ENCODE measurements at places on chromosomes 13 and 19.

DNA sequence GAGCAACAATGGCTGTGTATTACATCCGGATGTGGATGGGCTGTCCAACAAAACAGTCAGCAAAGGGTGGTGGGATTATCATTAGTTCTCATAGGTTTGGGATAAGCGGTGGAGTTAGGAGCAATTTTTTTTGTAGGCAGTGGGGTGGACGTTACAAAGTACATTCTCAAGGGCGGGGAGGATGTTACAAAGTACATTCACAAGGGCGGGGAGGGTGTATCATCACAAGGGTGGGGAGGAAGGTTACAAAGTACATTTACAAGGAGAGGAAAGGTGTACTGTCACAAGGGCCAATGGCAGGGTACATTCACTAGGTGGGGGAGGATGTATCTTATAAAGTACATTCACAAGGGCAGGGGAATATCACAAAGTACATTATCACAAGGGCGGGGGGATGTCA lies 20.8 kb upstream of the ZNF561 start:
- DNase-seq = no peak

- no peak for DNase-seq
These were observed 300.6 kb downstream of the COG6 start for GRCh38 chr13:39956036-39956435.

DNA sequence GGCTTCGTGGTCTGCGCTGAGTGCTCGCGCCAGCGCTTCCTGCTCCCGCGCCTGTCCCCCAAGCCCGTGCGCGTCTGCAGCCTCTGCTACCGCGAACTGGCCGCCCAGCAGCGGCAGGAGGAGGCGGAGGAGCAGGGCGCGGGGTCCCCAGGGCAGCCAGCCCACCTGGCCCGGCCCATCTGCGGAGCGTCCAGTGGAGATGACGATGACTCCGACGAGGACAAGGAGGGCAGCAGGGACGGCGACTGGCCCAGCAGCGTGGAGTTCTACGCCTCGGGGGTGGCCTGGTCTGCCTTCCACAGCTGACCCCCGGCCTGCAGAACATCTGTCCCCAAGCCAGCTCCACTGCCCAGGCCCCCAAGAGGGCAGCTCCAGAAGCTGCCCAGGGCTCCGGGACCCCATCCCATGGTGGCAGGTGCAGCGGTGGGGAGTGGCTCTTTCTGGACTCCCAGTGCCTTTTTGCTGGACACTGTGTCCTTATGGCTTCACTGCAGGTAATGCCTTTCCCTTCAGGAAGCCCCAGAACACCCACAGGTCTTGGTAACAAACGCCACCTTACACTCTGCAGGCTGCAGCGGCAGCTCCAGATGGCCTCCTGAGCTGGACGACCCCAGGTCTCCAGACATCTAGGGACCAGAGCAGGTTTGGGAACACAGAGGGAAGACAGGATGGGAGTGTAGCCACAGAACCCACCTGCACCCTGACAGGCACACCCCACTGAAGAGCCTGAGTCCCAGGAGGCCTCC lies 9.3 kb downstream of the PLEKHF1 start:
- DNase-seq = no peak

DNA sequence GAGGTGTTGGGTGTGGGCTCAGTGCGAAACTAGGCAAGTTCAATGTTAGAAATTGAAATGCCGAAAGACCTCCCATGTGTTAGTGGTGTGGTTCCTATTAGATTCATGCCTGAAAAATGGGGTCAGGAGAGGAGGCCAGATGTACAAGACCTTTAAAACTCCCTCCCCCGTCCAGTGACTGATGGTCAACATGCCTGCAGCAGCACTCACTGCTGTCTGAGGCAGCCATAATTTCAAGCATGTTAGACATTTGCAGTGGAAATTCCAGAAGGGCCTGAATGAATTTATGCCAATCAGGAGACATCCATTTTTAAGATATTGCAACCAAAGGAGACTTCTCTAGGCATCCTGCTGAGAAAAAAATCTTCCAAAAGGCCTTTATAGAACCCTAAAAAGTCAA lies 426.9 kb upstream of the NBEA start:
- no peak for DNase-seq

GRCh38 chr13:99878921-99879610 lies 92.5 kb downstream of the ZIC5 start:
- no peak for DNase-seq

GRCh38 chr13:107585469-107586180 lies 629.7 kb downstream of the LIG4 start:
- DNase-seq = peak; percentile 31

GRCh38 chr19:58551577-58552471 lies 3.1 kb downstream of the CHMP2A start:
- no peak for DNase-seq

- DNase-seq = no peak
These were observed 381.6 kb downstream of the KLF5 start for GRCh38 chr13:73440296-73440895.

DNA sequence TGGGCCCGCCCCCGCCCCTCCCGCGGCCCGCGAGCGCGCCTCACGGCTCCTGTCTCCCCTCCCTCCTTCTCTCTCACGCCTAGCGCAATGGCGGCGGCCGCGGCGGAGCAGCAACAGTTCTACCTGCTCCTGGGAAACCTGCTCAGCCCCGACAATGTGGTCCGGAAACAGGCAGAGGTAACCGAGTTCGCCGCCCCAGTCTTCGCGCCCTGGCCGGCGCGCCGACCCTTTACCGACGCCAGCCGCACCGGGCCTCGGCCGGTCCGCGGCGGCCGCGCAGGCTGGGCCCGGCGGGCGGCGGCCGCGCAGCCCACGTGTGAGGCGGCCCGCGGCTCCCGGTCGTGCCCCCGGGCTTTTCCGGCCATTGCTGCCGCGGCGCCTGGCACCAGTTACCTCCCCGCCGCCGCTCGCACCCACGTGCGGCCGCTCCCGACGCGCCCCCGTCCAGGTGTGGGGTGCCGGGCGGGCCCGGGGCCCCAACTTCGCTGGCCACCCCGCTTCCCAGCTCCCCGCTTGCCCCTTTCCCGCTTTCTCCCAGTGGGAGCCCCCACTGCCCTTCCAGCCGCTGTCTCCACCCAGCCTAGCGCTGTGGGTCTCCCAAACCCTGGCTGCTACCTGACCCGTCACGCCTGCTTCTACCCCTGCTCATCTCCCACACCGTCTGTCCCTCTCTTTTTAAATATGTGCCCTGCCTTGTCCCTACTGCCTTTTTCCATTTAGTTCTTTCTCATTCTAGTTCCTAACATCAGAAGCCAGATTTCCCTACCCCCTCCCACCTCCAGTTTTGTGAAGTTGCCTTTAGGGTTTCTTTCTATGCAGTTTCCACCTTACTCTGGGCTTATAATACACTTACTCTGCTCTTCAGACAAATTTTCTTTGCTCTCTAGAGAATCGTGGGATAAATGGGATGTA lies 23.4 kb downstream of the IPO5 start:
- peak; percentile 80 for DNase-seq

GRCh38 chr13:113500530-113501265 lies 10.2 kb upstream of the DCUN1D2 start:
- DNase-seq = no peak

DNA sequence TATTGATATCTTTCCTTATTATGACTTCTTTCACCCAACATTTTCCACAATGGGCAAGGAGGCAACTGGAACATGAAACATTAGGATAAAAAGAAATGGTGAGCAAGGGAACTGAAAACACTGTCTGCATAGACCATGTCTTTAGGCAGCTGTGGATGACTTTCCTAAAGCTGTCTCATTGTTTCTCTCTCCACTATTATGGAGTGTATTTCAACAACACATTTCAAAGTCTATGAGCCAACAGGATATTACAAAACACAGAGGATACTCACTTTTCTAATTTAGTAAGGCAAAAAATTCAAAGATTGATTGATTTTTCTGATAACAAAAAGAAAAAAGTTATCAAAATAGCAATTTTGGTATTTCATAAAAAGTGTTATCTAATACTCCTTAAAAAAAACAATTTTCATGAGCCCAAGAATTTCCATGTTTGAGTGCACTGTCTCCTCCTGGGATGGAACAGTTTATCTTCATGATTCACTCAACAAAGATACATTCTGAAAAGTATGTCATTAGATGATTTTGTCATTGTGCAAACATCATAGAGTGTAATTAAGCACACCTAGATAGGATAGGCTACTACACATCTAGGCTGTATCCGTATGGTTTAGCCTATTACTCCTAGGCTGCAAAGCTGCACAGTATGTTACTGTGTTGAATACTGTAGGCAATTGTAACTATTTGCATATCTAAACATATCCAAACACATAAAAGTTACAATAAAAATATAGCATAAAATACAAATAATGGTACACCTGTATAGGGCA lies 1568.4 kb downstream of the SLITRK5 start:
- DNase-seq = no peak

GRCh38 chr13:40161931-40162330 lies 504.5 kb downstream of the FOXO1 start:
- no peak for DNase-seq

GRCh38 chr13:86737334-86737932 lies 933.7 kb upstream of the SLITRK5 start:
- no peak for DNase-seq

DNA sequence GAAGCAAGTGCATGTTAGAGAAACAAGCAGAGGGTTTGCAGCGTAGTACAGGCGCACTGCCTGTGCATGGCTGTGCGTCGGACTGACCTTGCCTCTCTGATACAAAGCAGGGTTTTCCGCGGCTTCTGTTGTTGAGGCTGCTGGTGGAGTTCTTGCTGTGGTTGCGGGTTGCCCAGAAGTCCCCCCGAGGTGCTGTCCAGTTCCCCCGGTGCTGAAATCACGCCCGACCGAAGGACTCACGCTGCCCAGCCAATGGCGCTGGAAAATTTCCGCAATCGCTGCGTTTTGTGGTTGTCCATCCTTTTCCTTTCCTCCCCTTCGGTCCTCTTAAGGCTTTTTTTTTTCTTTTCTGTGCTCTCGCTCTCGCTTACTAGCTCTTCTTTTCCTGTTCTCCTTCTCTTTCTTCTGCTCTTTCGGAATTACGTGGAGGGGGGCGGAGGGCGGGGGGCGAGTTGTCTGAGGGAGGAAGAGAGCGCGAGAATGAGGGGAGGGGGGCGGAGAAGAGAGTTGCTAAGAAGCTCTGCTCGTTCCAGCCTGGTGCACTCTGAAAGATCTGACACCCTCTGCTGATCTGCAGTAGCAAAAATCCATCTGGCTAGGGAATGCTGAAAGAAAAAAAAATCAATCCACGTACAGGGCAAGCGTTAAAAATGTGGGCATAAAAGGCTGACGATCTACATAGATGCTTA lies at the start of gene SLITRK1:
Gene SLITRK1 (minus strand): TSS at position 558 of the 689 bp plus-strand sequence. CDS start 967 bp downstream, outside the sequence.
- peak; percentile 46 for DNase-seq

DNA sequence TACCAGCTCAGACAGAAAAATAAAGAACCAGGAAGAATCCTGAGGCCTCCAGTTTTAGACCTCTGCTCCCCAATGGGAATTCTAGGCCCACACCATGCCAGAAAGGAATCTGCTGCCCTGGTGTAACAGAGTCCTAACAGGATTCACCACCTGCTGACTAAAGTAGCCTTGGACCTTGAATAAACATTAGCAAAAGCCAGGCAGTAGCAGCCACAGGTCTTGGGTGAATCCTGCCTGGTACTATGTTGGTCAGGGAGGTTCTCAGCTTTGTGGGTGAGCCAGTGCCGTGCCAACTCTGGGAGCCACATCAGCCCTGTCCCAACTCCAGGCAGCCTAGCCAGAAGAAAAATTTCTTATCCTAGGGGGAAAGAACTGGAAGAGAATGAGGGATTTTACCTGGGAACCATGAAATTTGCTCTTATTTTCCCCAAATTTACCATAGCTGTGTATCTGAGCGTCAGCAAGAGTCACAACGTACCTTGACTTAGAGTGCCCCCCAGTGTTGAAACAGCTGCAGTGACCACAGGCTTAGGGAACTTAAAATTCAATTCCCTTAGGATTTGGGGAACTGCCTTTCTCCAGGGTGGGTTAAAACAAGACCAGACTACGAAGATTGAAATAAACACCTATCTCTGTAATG lies 1895.6 kb upstream of the PRR20A start:
- no peak for DNase-seq

Data from SHP77 treated with DMSO at 0.1 percent for 48 hours (cell line).